ENCODE measurements at places on chromosomes 6 and 20.

- no peak for DNase-seq
These were observed 58.0 kb downstream of the TOX2 start for GRCh38 chr20:43972692-43973091.

DNA sequence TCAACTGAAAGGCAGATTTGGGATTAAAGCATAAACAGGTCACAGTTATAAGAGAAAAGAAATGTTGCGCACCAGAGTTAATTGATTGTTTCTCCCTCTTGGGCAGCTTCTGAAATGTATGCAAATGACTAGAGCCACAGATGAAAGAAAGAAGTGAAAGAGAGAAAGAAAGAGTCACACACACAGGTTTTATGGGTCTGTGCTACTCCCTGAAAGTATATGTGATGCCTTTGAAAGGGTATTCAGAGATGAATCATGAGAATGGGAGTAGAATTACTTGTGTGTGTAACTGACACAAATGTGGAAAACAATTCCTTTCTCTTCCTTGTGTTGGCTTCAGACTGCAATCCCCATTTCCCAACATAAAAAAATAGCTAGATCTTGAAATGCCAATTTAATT is 196.9 kb downstream of the FOXA2 start:
- no peak for DNase-seq

DNA sequence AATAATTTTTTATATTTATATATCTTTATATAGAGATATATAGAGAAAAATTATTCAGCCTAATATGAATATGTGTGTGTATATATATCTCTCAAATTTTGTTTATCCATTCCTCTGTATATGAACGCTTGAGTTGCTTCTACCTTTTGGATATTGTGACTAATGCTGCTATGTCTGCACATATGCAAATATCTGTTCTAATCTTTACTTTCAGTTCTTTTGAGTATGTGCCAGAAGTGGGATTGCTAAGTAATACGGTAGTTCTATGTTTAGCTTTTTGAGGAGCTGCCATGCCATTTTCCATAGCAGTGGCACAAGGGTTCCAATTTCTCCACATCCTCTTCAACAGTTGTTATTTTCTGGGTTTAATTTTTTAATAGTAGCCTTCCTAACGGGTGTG is 72.8 kb upstream of the CEP85L start:
- no peak for DNase-seq

DNA sequence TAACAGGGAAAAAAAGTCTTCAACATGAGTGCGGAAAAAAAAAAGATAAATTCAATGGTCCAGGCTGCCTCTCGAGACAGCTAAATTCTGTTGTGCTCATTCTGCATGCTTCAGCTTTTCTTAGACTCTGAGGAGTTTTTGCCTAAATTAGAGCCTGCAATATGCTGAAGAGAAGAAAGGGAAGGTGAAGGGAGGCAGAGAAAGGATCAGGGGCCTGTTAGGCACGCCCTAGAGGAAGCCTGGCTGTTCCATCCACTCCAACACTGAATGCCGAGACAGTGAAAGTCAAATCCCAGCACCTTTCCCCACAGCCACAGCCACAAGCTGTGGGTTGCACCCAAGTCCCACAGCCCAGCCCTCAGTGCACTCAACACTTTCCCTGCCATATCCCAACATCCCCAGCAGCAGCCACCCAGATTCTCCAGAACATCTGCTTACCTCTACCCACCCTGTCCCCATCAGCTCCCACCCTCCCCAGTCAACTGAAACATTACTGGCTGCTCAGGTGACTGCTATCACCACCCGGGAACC is 37.3 kb downstream of the PREX1 start:
- no peak for DNase-seq

- DNase-seq = no peak
These were observed 164.0 kb downstream of the MRPL14 start for GRCh38 chr6:43963203-43963602.

GRCh38 chr20:43669332-43669731 is 2.4 kb downstream of the MYBL2 start:
- DNase-seq = no peak

DNA sequence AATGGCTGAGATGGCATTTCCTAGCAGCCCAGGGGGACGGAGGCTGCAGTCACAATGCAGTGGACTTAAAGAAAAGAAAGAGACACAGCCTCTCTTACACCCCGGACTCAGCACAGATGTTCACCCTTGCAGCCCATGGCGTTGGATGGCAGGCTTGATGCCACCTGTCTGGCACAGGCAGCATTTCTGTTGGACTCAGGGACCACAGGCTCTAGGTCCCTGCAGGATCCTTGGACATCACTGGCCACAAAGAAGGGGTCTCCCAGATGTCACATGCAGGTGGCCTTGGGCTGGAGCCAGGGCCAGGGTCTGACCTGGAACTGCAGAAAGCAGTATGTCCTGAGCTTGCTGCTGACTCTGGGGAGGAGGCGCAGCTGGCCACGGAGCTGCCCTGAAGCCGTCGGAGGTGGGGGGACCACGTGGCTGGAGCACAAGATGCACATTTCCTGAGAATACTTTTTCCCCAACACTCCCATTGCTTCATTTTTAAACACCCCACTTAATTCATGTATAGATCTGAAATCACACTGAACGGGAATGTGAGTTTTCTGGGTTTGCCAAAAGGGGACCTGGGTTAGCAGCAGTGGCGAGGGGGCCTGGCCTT is 102.3 kb upstream of the SULF2 start:
- DNase-seq = no peak

DNA sequence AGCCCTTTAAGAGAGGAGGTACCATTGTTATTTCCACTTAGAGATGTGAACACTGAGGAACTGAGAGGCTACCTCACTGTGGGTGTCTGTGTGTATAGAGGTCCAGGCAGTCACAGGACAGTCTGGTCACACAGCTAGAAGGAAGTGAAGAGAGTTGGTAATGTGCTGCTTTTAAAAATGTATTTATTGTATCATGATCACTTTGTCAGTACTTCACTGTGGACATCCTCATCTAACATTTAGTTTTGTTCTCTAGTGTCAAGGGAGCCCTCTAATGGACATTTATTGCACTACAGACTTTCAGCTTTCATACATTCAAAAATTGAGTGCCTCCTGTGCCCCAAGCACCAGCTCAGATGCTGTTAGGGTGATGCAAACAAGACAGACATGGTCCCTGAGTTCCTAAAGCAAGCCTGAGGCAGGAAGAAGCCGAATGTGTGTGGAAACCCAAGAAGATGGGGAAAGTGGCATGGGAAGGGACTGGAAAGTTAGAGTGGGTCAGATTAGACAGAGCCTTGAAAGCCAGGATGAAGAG is 123.0 kb downstream of the SLC16A10 start:
- DNase-seq = no peak

DNA sequence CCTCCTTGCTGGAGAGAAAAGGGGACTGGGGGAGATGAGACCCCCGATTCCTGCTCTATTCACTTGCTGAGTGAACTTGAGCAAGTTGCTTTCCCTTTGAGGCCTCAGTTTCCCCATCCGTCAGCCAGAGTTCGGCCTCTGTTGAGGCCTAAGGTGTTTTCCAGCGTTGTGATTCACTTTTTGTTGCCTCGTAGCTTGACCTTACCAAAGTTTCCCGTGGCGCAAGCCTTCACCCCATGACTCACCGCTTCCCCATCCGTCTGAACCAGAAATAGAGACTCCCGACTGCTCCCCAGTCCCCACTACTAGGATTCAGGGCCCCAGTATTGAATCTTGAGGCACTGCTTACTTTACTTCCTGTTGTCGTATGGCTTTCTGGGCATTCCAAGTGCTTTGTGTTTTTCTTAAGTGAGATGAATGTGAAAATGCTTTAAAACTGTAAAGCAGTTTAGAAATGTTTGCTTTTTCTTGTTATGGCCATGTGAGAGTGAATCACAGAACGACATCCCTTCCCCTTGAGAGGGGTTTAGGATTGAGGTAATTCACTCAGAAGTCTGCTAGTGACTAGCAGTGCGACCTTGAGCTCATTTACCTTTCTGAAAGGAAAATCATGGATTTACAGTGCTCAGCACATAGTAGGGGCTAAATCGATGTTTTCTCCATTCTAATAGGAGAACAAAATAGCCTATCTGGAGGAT is 1.2 kb downstream of the CHMP4B start:
- no peak for DNase-seq

- DNase-seq = no peak
These were observed 285.1 kb downstream of the ADGB start for GRCh38 chr6:146883640-146884531.

DNA sequence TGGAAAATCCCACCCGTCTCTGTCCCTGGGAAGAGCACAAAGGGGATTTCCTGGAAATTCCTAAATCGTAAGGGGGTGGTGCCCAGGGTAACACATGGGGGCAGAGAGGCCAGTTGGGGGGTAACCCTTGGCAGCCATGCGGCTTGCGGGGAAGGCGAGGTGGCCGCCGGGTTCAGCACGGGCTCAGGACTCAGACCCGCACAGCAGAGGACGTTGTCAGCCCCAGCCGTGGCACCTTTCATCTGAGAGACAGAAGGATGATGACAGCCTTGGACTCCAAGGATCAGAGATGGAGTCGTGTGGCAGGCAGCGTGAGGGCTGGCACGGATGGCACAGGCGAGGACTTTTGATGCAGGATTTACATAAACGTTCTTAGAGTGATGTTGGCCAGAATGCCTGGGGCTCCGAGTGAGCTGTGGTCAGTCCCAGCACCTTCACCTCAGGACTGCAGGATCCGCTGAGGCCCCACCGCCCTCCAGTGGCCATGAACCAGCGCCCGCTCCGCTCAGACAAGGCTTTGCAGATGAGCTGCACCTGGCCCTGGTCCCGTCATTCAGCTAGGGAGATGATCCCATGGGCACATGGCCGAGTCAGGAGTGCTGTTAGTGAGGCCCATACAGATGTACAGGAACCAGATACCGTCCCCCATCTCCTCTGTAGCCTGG is 190.3 kb downstream of the TAF4 start:
- no peak for DNase-seq

GRCh38 chr6:138492113-138492512 is 7.2 kb downstream of the NHSL1 start:
- no peak for DNase-seq

DNA sequence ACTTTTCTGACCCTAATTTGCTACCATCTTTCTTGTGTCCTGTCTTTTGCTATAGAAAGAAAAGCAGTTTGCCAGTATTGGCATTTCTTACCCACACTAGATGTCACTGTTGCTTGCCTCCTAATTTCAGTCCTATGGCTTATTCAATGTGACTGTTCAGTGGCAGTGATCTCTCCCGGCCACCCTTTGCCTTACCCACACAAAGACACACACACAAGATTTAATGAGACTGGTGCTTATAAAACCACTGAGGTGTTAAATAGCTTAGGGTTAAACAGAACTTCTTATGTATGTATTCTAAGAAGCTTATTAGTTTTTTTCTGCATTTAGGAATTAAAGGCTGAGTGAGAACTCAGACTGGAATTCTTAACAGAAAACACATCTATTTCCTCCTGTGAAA is 233.6 kb upstream of the ASCC3 start:
- no peak for DNase-seq

DNA sequence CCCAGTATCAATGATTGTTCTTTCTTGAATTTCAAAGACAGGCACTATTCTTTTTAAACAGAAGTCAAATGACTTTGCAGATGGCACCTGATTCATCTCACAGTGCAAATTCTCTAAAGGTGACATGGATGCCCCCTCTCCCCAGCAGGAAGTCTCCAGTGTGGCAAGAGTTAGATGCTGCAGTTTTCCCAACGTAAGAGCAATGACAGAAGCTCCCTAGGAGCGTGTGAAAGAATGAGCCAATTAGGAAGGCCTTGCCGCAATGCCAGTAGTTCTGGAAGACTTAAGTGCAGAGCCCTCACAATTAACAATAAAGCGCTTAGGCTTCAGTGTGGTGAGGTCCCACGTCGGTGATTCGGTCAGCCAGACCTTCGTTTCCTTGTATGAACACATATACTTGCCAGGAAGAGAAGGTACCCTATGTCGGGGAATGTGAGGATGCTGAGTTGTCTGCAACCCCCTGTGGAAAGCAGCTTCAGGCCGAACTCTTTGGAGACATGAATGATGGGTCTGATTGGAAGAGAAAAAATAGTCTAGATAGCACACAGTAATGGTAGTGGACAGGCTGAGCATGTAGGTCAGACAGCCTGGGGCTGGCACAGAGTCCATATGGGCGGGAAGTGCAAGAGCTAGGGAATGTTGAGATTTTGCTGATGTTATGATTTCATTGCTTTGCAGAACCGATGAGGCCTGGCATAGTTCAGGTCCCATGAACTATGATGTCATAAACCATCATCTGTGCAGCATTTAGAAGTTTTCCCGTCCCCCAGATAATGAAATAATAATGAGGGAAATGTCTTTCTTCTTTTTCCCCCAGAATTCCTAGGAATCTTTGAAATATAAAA is 132.6 kb downstream of the PHACTR1 start:
- no peak for DNase-seq

GRCh38 chr20:41089555-41089954 is 47.8 kb upstream of the PLCG1 start:
- DNase-seq = no peak
